Osteoblast (primary cell): ENCODE measurements at places on chromosomes 7 and 10. TPM values are rescaled to one million over a fixed set of nuclear protein-coding genes. Genes with fewer than 3 reads are reported as not detected.

DNA sequence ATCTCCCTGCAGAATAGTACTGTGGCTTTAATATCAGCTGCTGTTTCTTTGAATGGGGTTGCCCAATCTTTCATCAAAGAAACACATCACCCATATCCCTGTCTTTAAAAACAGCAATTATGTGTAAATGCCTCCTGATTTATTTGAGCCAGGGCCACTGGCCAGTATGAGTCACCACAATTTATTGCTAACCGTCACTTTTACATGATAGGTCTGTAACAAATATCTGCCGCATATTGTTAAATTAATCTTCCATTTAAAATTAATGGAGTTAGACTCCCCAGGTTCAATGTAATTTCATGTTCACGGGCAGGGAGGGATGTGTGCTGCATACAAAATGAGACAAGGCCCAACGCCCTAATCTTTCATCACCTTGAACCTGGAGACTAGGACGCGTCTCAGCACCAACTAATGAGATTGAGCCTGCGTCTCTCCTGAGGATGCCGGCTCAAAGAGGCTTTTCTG, 673.4 kb downstream of the AUTS2 start:
- H3K27me3 ChIP-seq = no peaks in the 10 kb centered on the region
- DNase-seq = no peak
- H3K27ac ChIP-seq = no peak overlapping the region
- no peaks in the 10 kb centered on the region for H3K36me3 ChIP-seq

The GRID1 gene
- total RNA-seq = under 0.01 TPM in 1 of 2 replicates, not detected in the other

GRCh38 chr10:97868134-97868685, 18.6 kb downstream of the GOLGA7B start:
- H3K4me1 ChIP-seq = peaks cover 8% of the 10 kb centered on the region
- peak; percentile 32 for DNase-seq
- peaks cover 22% of the 10 kb centered on the region for H3K27me3 ChIP-seq
- no peaks in the 10 kb centered on the region for H3K36me3 ChIP-seq

- H3K36me3 ChIP-seq = no peaks in the 10 kb centered on the region
- no peaks in the 10 kb centered on the region for H3K4me1 ChIP-seq
- peak; percentile 91 for DNase-seq
- no peaks in the 10 kb centered on the region for H3K27me3 ChIP-seq
- no peak overlapping the region for H3K27ac ChIP-seq
Measured at GRCh38 chr10:52779541-52780390, 7.2 kb upstream of the MBL2 start.

The UNC5B gene
- total RNA-seq = 90.8 and 135 TPM in 2 replicates
